ENCODE measurements at places on chromosomes 12 and 14.

DNA sequence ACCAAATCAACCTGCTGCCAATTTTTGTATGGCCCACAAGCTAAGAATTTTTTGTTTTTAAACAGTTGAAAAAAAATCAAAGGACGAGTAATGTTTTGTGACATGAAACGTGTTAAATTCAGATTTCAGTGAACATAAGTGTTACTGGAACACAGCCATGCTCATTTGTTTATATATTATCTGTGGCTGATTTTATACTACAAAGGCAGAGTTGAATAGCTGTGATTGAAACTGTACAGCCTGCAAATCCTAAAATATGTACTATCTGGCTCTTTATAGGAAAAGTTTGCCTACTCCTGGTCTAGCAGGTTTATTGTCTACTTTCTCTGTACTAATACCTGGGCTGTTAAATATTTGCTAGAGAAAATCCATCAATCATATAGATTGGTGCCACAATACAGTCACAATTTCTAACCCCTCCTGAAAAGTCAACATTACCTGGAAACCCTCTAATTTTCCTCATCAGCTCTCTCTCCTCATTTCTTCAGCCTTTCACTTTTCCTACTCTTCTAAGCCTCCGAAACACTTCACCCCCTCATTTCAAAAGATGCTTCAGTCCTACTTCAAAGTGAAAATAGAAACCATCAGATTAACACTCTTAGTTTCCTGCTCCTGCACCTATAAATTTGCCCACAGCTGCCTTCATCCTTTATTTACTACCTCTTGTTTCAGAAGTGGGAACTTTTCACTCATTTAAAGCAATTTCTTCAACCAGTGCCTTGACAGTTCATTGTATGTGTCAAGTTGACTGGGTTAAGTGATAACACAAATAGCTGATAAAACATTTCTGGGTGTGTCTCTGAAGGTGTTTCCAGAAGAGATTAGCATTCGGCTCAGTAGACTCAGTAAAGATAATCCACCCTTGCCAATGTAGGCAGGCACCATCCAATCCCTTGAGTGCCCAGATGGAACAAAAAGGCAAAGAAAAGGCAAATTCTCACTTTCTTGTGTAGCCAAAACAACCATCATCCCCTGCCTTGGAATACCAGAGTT is 18.0 kb upstream of the C2CD5 start:
- DNase-seq, result no peak

GRCh38 chr12:107327651-107328182 is 234.4 kb upstream of the CRY1 start:
- no peak for DNase-seq

DNA sequence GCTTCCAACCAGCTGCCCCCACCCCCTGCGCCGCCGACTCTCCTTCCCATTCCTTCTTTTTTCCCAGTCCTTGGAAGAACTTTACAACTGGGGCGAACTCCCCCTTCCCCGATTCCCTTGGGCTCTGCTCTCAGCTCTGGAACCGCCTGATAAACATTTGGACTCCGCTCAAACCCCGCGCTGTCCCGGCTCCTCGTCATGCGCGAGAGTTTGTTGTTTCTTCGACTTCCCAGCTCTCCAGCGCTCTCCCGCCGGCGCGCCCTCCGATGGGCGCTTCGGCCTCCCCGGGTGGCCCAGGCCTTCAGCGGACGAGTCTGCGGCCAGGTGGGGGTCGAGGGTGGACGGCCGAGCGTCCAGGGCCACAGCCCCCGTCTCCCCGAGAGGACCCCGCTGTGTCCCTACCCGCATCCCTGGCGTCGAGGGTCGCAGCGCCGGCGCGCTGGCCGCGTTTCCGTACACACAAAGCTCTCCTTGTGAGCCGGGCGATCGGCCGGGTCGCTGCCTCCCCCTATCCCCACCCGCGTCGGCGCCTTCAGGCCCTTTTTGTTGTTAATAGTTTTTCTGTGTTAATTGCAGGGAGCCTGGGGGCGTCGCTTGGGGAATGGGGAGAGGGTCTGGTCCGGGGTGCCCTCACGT is 847 bp downstream of the MMP14 start:
- DNase-seq, result peak; percentile 71

DNA sequence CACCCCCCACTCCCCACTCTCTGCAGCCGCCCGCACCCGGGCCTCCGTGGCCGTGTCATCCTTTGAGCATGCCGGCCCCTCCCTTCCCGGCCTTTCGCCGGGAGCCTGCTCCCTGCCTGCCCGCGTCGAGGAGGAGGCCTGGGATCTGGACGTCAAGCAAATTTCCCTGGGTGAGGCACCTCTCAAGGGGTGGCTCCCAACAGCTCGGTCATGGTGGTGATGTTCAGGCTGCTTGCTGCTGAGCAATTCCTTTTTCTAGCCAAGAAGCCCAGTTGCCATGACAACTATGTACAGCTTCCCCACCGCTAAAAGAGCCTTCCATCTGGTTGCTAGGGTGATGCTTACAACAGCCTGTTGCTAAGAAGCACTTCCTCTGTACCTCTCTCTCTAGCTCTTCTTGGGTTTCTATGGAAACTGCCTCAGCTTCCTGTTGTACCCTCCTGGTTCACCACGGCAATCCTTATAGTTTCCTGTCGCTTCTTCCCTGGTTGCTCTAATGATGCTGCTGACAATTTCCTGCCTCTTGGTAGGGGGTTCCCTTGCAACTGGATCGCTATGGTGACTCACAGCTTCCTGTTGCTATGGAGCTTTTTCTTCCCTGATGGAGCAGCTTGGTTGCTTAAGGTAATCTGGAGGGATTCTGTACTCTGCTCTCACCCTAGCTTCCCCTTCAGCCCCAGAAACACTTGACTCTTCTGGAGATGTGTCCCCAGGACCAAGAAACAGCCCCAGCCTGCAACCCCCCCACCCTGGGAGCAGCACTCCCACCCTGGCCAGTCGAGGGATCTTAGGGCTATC is 11.0 kb downstream of the ZNF219 start:
- no peak for DNase-seq

GRCh38 chr14:40368314-40368713 is 936.1 kb upstream of the FBXO33 start:
- no peak for DNase-seq

DNA sequence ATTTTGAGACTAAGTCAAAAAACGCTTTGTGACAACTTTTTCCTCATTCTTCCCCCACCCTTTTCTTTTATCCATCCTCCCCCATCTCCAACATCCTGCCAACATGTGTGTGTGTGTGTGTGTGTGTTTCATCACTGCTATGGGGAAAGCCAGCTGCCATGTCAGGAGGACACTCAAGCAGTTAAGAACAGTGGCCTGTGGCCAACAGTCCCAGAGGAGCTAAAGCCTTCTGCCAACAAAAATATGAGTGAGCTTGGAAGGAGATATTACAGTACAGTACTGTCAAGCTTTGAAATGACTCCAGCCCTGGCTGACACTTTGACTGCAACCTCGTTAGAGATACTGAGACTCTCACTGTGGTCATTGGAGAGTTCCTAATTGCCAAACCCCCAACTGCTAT is 5.0 kb upstream of the CSRP2 start:
- DNase-seq, result peak; percentile 79

DNA sequence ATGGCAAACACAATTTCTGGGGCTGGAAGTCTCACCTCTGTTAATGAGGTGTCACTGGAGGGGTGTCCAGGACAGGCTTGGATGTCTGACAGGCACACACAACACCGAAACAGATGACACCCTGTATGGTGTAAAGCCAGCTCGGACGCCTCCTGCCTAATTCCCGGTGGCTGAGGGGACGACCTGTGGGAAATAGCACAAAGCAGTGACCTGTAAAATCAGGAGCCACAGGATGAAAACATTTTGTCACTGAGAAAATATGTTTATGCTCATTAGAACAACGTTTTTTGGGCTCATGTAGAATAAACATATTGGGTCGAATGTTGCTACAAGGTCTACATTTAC is 285.0 kb upstream of the RTL1 start:
- DNase-seq, result no peak

GRCh38 chr14:69133206-69134125 is 19.5 kb downstream of the DCAF5 start:
- DNase-seq, result peak; percentile 48

GRCh38 chr14:38791862-38792261 is 311.2 kb downstream of the SEC23A start:
- no peak for DNase-seq

GRCh38 chr12:99389751-99390150 is 257.8 kb upstream of the GARIN6 start:
- DNase-seq, result no peak

- peak; percentile 90 for DNase-seq
Measured at GRCh38 chr14:52068615-52069306, at the start of gene NID2. TSS of gene NID2 (minus strand) at chr14:52069059. CDS start at chr14:52068994, 65 bp downstream.

DNA sequence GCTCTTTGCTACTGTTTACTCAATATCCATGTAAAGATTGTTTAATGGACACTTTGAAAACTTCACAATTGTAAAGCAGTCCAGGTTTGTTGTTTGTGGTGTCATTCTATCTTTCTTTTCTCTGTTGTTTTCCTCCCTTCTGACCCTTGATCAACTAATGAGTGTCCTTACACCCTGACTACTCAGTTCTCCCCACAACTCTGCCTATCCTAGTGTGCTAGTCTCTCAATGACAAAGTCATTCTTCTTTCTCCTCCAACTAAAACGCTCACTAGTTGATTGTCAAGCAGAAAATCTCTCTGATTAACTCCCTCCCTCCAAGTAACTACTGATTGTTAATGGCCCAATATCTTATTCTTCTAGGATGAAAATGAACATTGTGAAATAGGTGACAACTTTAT is 148.5 kb upstream of the FBXO33 start:
- no peak for DNase-seq

- DNase-seq, result no peak
Measured at GRCh38 chr12:2268471-2269286, 215.9 kb downstream of the CACNA1C start.

DNA sequence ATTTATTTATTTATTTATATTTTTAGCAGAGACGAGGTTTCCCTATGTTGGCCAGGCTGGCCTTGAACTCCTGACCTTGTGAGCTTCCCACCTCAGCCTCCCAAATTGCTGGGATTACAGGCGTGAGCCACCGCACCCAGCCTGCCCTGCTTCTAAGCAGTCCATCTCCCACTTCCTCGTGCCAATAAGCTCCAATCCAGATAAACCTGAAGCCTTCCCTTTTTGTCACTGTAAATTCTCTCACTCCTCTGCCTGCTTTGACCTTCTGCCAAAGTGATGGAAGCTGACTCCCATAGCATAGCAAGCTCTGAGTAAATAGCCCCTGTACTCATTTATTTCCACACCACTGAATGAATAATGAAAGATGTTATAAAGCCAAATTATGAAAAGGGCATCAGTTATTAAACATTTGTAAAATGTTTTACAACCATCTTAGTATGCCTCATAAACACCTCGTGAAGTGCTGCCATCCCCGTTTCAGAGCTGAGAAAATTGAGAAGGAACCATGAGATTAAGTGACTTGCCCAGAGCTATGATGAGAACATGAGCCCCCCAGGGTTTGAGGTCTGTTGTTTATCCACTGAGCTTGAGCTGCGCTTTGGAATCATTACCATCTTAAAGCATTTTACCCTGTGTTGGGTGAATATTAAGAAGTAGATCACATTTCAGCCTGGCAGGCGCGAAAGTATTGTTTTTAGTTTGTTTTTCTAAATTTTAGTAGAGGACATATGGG is 30.4 kb downstream of the MANSC1 start:
- no peak for DNase-seq

- no peak for DNase-seq
Measured at GRCh38 chr12:5784462-5785130, 160.5 kb downstream of the ANO2 start.

DNA sequence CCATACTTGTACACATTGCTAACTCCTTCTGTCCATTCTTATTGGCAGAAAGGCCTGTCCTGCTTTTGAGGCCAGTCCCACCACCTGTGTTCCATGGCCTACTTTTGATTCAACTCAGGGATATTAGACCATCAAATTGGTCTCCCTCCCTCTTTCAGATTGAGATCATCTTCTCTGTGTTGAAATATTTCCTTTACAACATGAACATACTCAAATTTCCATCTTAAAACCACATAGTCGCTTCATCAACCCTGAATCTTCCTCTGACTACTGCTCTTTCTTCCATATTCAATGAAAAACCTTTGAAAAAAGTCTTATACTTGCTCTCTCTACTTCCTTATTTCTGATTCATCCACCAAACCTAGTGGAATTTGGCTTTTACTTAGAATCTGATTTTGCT is 34.9 kb downstream of the TRMT5 start:
- DNase-seq, result peak; percentile 44
